Occipital lobe (tissue), 3 donors: ENCODE measurements at places on chromosomes 7 and 10.

- no peak for DNase-seq
Observed at GRCh38 chr7:148180075-148180474, 410.5 kb upstream of the C7orf33 start.

DNA sequence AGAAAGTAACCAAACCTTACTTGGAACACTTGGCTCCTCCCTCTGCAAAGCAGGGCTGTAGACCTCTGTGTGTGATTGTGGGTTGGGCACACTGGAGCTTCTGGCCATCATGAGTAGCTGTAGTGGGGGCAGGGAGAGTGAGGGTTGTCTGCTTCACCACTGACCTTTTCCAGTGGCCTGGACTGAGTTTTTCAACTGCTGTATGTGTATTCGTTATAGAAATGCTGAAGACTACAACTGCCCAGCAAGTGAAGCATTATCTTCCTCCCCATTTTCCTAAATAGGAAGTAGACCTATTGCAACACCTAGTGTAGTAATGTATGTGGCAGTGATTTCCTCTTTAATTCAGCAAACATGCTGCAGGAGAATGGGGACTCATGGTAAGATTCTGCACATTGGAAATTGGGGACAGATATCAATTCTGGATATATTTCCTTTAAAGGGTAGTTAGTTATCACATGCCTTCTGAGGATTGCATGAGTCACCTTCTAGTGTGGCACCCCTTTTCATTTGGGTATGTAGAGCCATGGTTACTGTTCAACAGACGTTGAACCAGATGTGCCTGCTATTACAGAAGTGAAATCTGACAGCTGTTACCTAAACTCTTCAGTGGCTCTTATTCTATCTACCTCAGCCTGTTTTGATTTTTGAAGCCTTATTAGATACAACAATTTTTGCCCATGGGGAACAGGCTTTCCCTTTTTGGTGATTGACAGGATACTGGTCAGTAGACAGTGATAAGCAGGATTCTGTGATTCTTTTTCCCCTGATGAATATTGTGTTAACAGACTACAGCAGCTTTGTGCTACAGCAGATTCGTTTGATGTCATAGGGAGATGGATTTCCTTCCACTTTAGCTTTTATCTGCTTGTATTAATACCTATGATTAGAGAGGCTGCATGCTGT is 130.9 kb downstream of the SND1 start:
- DNase-seq, result no peak

DNA sequence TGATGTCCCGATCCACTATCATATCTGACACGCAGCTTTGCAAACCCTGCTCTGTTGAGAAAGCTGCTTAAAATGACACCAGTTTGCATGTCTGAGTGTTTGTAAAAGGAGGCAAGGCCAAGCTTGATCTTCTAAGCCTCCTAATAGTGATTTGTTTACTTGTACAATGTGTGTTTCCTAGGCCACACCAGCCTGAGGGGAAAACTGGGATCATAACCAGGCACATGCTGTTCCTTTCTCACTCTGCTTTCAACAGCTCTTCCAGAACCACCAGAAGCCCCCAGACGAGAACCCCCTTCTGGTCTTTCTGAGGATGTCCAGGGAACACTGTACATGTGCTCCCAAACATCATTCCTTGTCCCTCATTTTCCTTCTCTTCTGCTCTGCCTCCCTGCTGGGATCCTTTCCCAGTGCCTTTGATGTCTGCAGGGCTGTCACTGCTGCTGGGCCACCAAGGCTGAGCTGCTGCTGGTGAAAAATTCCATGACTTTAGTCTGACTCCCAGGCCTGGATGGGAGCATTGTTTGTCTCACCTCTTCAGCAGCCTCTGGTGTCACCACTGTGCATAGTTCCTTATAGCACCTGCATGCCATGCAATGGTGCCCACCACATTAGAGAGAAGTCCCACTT is 4.0 kb upstream of the LGI1 start:
- no peak for DNase-seq

- no peak for DNase-seq
Observed at GRCh38 chr7:82430500-82431465, 12.8 kb downstream of the CACNA2D1 start.

- DNase-seq, result no peak
Observed at GRCh38 chr7:155594163-155594732, 47.9 kb upstream of the CNPY1 start.

DNA sequence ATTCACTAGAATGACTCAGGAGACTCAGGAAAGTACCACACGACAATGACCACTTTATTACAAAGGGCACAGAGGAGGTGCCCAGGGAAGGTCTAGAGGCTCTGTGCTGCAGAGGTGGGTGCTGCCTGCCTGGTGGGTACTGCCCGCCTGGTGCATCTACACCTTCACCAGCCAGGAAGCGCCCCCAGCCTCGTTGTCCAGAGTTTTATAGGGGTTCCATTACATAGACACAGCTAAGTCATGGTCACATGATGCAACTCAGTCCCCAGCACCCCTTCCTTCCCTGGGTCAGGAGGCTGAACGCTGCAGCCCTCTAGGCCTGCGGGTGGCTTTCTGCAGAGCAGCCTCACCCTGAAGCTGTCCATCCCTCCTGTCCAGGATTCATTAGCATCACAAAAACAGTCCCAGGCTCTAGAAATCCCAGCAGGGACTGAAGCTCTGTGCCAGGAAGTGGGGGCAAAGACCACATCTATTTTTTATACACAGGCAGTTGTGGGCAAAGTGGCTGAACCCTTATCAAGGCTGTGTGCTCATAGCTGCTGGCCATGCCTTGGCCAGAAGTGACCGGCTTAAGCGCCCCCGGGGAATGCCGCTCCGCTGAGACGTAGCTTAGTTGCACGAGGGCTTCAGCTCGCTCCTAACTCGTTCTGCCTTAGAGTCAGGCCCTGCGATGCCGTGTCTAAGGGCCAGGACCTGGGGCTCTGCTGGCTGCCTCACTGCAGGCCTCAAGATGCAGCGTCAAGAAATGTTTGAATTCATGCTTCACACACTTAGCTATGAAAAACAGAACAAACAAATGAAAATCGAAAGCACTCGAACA is 219.0 kb downstream of the GLRX3 start:
- no peak for DNase-seq

DNA sequence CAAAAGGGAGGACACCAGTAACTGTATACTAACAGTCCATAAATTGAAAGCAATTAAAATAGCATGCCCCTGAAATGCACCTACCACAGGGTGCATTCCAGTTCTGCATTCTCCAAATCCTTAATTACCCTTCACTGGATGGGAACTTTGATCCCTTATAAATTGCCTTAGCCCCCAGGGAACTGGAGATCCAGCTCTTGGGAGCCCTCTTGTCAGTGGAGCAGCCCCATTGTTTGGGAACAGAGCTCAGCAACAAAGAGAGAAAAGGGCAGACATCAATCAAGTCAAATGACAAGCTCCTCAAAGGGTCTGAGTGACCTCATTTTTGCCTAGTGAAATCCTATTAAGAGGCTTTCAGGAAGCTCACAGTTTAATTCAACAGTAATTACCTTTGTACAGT is 472.6 kb downstream of the XPNPEP1 start:
- no peak for DNase-seq

- DNase-seq, result no peak
Observed at GRCh38 chr7:52711951-52712350, 323.5 kb upstream of the POM121L12 start.
